ENCODE measurements at places on chromosomes 3 and 15.

GRCh38 chr3:148319161-148319915 lies 378.4 kb upstream of the AGTR1 start:
- DNase-seq, result peak; percentile 68

GRCh38 chr15:76566276-76566675 lies 229.7 kb downstream of the ISL2 start:
- DNase-seq, result no peak

GRCh38 chr3:196969134-196969659 lies 564 bp upstream of the PIGZ start:
- no peak for DNase-seq

- no peak for DNase-seq
Observed at GRCh38 chr3:52479877-52480575, 15.1 kb upstream of the STAB1 start.

DNA sequence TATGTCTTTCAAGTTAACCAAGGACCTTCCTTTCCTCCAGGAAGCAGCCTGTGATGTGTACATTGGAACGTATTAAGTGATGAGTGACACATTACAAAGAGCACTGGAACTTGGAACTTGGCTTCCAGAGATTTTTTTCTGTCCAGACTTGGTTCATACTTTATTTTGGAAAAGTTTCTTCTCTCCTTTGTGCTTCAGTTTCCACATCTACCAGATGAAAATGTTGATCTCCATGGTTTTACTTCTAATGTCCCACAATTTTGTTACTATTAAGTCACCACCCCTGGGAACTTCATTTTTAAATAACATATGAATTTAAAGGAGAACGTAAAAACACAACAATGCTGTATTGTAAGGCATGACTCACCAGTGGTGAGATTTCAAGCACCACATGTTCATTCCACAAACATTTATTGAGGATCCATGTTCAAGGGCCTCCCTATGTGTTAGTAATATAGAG lies 290.7 kb upstream of the LMCD1 start:
- peak; percentile 13 for DNase-seq

GRCh38 chr3:184379358-184380184 lies at the start of gene CHRD:
Gene CHRD, plus strand, starts transcription at chr3:184380054. Its CDS starts 265 bp downstream, at chr3:184380319.
- DNase-seq, result no peak

- peak; percentile 9 for DNase-seq
Observed at GRCh38 chr3:161401389-161401788, 30.1 kb upstream of the SPTSSB start.

DNA sequence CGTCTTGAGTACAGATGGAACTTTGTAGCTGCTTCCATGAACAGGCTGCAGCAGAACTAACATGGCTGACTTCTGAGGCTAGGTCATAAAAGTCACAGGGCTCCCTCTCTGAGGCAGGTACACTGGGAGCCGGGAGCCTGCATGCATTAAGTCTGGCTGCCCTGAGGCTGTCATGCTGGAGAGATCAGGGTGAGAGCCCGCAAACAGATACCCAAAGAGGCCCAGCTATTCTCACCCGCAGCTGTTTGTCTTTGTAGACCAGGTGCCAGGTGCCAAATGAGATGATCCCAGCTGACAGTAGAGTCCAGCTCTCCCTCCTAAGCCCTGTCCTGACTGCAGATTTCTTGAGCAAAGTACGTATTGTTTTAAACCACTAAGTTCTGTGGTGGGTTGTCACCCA lies 8.6 kb upstream of the SLCO3A1 start:
- DNase-seq, result no peak

GRCh38 chr3:55802816-55803215 lies 315.7 kb upstream of the WNT5A start:
- no peak for DNase-seq

GRCh38 chr3:37887824-37888223 lies 26.1 kb downstream of the CTDSPL start:
- no peak for DNase-seq

DNA sequence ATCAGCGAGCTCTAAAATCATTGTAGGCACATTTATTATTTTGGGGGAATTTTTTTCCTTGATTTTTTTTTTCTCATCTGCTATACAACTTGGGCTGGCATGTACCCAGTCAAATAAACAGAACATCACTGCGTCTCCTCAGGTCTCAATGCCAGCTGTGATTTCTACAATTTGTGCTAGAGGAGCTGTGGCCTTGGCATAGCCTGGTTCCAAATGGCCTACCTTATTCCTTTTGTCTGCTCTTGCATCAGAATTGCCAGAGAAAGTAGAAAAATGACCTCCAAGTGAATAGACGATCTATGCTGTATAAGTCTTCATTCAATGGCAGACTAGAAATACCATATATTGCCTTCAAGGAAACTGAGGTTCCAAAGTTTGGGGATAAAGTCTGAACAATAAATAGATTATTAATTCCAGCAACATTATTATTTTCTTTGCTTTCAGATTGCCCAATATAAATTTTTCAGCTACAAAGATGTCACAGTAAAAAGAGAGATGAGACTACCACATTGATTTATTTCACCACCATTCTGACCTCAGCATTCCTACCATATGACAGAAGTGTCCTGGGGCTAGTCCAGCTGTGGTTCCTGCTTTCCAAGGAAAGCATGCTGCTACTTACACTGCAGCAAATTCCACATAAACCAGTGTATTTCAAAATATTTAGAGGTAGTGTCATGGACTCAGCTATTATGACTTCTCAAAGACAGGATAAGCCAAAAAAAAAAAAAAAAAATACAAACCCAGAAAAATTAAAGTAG lies 493.9 kb upstream of the ZNF385D start:
- peak; percentile 84 for DNase-seq

DNA sequence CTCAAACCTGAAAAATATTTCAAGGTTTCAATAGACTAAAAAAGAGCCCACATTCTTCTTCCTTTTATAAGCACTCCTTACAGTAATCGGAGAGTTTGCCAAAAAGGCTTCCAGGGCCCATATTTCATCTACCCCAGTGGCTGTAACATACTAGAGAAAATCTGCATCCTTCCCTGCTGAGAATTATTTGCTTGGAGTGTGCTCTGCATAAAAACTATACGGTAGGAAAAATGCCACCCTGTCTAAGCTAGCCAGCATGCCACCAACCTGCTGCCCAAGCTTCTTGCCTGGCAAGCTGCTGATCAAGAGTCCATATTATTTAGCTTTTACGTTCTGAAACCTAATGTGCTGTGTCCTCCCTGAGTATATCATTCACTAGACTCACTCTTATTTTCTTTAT lies 107.1 kb downstream of the FGF12 start:
- DNase-seq, result no peak

DNA sequence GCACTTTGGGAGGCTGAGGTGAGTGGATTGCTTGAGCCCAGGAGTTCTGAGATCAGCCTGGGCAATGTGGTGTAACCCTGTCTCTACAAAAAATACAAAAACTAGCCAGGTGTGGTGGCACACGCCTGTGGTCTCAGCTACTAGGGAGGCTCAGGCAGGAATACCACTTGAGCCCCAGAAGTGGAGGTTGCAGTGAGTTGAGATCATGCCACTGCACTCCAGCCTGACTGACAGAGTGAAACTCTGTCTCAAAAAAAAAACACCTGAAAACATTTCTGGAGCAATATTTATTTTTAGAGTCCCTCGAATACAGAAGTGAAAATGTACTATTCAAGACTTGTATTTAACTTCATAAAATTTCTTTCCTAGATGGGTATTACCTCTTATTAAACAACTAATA lies 4.6 kb downstream of the SPCS1 start:
- no peak for DNase-seq

GRCh38 chr3:15673536-15673935 lies 72.0 kb downstream of the BTD start:
- no peak for DNase-seq

- no peak for DNase-seq
Observed at GRCh38 chr3:10515884-10516495, 10.6 kb upstream of the ATP2B2 start.

GRCh38 chr3:101577286-101577685 lies 3.3 kb downstream of the PCNP start:
- DNase-seq, result no peak

DNA sequence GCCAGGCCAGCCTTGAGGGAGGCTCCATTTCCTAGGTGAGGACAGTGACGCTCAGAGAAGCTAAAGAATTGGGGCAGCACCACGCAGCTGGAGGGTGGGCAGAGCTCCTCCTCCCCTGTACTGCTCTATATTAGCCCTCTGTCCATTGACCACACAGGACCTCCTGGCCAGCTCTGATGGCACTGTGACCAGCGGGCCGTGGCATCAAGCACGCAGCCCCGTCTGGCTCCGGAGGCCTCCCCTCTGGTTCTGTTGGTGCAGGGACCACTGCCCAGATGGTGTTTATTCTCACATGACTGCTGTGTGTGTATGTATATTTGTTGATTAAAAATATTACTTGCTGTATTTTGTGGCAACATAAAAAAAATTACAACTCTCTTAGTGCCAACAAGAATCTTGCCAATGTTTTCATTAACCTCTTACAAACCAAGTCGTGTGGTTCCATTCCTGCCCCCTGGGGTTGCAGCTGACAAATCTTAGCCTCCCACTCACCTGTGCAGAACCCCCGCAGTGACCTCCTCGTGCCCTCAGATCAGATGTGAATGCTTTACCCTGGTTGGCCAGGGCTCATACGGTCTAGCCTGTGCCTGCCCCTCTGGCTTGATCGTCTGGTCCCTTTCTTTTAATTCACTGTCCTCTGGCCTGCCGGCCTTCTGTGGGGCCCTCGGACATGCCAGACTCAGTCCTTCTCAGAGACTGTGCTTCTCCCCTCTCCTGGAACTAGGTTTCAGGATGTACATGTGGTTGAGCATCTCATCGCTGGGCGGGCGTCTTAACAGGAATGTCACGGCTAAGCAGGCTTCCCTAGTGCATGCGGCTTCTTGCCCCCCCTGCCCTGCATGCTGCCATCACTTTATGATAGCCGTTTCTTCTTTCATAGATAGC lies 14.8 kb downstream of the CHCHD6 start:
- no peak for DNase-seq

DNA sequence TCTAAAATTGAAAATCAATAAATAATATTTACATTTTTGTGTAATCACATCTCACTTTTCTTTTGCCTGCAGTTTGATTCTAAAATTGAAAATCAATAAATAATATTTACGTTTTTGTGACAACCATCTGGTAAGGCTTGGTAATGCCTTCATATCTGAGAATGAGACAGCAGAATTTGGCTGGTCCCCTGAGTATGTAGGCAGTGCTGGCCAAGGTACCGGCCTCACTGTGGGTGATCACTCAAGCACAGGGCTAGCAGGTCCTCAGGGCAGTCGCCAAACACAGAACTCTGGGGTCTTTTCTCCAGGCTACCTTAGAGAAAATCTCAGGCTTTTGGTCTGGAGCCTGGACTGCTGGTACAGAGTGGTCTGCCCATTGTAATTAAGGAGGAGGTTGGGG lies 26.2 kb downstream of the RTP3 start:
- no peak for DNase-seq

DNA sequence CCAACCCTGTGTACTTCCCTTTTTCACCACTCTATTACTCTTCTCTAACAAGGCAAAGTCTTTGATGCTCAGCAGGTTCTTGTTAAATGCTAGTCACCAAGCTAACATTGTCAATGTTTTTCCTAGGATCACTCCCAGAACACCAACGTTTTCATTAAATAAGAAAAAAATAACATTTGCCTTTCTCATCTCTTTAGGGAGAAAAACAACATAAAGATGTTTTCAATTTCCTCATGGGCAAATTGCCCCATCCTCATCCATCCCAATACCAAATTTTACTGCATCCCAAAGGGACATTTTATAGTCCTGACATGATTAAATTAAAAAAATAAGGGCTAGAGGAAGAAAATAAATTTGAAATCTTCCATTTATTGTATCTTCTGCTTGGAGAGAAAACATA lies 106.5 kb downstream of the SUCNR1 start:
- no peak for DNase-seq

GRCh38 chr15:50880651-50881114 lies 27.8 kb upstream of the AP4E1 start:
- peak; percentile 72 for DNase-seq

- peak; percentile 67 for DNase-seq
Observed at GRCh38 chr15:67080900-67081431, 15.6 kb downstream of the SMAD3 start.

GRCh38 chr3:44419116-44419922 lies 58.2 kb downstream of the ZNF445 start:
- no peak for DNase-seq

DNA sequence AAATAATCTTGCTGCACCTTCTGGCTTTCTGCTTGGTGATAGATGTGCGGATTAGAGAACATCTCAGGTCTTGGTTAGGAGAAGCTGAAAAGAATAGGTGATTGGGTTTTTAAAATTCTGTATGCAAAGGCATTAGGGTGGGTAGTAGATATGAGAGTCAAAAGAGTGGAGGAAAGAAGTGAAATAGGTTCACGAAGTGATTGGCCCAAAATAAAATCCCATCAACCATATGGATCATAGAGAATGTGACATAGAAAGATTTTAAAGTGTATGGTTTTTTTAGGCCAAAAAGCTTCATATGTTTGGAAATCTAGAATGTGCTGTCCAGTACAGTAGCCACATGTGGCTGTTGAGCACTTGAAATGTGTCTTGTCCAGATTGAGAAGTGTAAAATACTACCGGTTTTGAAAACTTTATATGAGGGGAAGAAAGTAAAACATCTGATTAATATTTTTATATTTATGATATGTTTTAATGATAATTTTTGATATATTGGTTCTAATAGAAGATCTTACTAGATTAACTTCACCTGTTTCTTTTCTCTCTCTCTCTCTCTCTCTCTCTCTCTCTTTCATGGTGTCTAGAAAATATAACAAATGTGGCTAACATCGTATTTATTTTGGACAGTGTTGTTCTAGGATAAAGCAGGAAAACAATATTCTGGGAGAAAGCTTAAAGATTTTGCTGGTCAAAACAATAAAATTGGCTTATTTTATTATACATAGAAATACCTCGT lies 2.9 kb downstream of the MBNL1 start:
- no peak for DNase-seq

DNA sequence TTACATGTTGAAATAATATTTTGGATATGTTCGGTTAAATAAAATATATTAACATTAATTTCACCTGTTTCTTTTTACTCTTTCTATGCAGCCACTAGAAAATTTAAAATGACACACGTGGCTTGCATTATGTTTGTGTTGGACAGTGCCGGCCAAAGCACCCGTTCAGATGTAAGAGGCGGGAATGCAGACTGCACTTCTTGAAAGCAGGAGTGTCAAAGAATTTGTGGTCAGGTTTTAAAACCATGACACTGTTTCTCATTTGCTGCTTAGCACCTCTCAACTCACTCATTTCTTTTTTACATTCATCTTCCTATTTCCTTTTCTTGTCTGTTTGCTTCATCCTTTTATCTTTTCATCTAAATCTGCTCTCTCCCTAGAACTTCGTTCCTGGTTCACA lies 35.3 kb upstream of the MINAR1 start:
- DNase-seq, result no peak

Measured in fibroblast of pulmonary artery (primary cell).